ENCODE measurements at places on chromosomes 16 and 17. TPM values are rescaled to one million over a fixed set of nuclear protein-coding genes. Genes with fewer than 3 reads are reported as not detected.

DNA sequence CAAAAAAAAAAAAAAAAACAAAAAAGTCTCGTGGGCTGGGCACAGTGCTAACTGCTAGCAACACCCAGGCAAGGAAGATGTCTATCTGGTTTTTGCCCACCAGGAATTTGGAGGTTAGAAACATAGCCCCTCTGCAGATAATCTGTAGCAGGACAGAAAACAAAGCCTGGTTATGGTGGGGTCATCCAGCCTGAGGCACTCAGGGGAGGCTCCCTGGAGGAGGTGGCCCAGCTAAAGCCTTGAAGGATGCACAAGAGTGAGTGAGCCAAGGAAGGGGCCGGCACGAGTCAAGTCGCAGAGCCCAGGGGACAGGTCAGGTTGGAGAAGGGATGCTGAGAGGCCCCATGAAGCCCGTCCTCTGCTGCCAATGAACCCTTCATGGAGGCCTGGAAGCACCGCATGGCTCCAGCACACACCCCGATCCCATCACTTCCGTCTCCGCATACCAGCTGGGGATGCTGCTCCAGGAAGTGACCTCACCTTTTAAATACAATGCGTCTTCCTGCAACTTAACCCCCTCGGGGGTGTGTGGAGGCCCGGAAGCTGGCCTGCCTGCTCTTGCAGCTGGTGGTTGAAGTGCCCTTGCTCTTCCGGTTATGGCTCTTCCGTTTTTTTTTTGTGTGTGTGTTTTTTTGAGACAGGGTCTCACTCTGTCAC is 86.5 kb downstream of the ENGASE start:
- DNase-seq = no peak

The KRTAP9-9 gene
- not detected for polyA plus RNA-seq

DNA sequence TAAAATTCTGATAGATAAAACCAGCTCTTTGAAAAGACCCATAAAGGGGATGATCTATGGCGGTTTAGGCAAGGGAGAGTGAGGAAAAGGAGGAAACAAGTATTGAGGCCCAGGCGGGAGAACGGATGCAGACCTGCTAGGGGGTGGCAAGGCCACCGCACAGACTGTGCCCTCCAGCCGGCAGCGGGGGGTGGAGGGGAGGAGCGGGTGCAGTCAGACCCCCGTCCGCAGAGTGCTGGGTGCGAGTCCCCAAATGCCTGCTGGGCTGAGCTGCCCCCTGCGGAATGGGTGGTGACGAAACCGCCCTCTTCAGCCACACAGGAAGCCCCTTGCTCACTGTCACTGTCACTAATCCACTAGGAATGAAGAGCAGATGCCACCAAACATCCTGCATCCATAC is 46.0 kb downstream of the LMF1 start:
- DNase-seq = peak; percentile 11

The ITGAX gene
- polyA plus RNA-seq = 2.2 TPM

- DNase-seq = no peak
These were observed 5.1 kb downstream of the ERBB2 start for GRCh38 chr17:39704821-39705551.

- DNase-seq = no peak
These were observed 49.9 kb upstream of the CPNE2 start for GRCh38 chr16:57042157-57043111.

The PRSS33 gene
- not detected for polyA plus RNA-seq

DNA sequence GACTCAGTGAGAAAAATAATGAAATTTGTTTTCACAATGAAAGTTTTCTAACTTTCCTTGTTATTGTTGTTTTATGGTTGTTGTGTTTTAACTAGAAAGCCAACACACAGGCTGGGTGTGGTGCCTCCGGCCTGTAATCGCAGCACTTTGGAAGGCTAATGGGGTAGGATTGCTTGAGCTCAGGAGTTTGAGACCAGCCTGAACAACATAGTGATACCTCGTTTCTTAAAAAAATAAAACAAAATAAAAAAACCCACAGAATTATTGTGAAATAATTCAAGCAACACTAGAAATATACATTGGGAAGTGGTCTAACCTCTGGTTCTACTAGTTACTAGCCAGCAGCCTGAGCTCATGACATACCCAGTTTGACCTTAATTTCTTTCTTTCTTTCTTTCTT is 630 bp downstream of the MILR1 start:
- no peak for DNase-seq

DNA sequence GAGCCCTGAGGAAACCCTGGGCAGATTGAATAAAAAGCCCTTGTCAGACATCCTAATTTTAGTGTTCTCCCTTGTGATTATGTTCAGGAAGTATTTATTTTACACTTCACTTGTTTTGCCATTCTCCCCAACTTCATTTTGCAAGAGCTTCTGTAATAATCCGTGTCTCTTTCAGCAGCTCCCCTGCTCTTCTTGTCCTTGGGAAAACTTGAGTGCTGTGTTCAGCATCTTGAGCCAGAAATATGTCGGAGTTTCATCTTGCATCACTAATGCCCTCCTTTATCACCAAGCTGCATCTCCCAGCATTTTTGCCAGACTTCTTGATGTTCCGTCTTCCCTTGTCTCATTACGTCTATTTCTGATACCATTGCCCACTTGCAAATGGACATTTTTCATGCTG is 486.5 kb upstream of the EEF2KMT start:
- DNase-seq = no peak

DNA sequence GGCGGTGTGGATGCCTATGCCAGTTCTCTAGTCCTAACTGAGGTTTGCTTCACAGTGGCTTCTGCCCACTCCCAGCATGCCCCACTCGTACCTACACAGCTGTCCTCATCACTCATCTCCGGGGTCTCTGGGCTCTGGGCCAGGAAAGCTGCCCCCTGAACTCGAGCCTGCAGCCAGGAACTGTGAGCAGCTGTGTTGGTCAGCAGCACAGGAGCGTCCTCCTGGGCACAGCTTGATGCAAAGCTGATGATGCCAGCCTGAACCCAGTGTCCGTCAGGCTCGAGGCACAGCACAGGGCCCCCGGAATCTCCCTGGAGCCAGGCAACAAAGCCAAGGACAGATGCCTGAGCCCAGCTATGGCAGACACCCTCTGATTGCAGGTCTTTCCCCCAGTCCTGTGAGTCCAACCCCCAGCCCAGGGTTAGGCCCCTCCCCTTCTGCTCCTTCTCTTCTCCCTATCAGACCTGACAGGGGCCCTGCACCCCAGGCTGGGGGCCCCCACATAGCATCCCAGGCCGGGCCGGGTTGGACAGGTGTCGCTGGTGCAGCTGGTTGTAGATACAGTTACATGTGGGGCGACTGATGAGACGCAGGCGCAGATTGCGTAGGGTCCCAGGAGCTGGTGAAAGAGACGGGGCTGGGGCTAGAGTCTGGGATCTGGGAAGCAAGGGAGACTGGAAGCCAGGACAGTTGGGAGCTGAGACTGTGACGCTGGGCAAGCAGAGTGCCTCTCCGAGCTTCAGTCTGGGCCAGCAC is 2.7 kb downstream of the PRSS53 start:
- no peak for DNase-seq

DNA sequence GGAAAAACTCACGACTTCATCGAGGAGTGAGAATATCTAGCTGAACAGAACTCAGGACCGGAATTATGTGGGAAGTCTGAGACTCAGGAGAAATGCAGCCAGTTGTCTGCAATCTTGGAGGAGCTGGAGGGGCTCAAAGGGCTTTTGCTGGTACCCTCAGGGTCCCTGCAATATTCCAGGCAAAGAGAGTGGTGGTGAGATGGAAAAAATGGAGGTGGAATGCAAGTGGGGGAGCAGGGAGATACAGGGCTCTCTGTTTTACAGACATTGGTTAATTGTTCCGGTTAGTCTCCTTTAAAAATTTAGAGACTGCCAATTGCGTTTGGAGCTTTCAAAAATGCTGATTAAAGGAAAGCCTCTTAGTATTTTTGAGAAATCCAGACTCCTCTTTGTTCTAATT is 18.2 kb upstream of the HP start:
- DNase-seq = no peak

The ALOX12B gene
- not detected for polyA plus RNA-seq

- no peak for DNase-seq
These were observed 24.8 kb upstream of the ENGASE start for GRCh38 chr17:79049821-79050220.

DNA sequence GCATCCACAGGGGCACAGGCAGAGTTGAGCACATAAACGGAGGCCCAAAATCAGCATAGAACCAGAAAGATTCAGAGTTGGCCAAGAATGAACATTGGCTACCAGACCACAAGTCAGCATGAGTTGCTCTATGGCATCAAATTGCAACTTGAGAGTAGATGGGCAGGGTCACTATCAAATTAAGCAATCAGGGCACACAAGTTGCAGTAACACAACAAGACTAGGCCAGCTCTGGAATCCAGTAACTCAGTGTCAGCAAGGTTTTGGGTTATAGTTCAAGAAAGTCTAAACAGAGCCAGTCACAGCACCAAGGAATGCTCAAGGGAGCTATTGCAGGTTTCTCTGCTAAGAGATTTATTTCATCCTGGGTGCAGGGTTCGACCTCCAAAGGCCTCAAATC is 12.9 kb downstream of the G6PC1 start:
- DNase-seq = no peak

Measured in heart left ventricle (tissue), 16 donors.